Omental fat pad (tissue), 4 donors: ENCODE measurements at places on chromosomes 4 and X.
A peak's percentile ranks its signal among the peaks of the same experiment; 100 is the strongest.

DNA sequence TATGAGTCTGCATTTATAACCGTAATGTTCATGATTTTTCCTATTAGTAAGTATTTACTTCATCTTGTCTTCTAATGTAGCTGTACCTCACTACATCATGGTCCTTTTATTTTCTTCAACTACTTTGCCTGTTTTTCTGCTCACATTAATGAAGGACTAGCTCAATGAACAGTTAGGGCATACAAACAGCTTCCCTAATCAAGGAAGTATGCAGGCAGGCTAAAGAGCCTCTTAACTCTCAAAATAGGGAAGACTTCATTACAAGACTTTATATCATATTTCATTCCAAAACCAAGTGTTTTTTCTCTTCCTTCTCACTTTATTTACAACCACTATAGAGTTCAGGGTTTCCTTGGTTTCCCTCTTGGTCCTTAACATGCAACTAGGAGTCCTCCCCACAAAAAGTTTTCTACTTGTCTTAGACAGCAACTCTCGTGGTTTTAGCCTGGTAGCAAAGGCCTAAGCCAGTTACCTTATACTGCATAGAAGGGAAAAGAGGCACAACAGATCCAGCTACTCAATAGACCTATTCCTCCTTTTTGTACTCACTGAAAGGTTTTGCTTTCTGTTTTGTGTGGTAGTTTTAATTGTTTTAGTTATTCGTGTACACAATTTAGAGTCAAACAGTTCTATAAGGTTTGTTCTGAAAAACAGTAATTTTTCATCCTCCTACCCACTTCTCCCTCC is 40.8 kb downstream of the SMIM14 start:
- DNase-seq = no peak

DNA sequence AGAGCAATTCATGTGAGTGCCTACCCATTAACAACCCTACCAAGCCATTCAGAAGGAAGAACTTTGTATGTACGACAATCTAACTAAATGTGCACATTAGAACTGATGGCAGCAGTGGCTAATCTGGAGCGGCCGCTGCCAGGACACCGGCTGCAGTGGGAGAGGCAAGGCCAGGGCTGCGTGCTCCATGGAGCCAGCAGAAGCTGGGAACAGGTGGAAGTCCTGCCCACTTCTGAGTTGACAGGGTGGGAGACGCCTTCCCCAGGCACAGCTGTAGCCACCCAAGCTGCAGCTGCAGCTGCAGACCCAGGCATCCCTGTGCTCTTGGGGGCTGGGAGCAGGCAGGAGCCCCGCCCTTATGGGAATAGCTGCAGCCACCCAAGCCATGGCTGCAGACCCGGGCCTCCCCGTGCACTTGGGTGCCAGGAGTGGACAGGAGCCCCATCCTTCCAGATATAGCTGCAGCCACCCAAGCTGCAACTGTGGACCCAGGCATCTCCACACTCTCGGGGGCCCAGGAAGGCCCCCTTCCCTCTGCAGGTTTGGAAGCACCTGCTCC is 79.1 kb upstream of the DDX60 start:
- no peak for DNase-seq

DNA sequence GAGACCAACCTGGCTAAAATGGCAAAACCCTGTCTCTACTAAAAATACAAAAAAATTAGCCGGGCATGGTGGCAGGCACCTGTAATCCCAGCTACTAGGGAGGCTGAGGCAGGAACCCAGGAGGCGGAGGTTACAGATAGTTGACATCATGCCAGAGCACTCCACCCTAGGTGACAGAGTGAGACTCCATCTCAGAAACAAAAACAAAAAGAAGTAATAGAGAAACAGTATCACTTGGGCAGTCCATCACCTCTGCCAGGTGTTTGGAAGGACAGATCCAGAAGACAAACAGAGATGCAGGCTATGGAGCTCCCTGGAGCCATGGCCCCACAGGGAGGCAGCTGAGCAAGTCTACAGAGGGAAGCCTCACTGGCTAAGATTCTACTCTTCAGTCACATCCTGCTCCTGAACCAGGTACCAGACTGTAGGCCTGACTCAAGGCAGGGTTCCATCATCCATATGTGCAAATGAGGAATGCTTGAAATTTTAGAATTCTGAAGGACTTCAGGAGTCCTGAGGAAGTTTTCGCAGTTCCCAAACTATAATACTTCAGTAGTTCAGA is 81.4 kb upstream of the CPEB2 start:
- no peak for DNase-seq

GRCh38 chrX:73851014-73852009 is 288.3 kb downstream of the CHIC1 start:
- peak; percentile 54 for DNase-seq

- DNase-seq = no peak
Observed at GRCh38 chr4:179095585-179096221, 1653.5 kb upstream of the AGA start.

DNA sequence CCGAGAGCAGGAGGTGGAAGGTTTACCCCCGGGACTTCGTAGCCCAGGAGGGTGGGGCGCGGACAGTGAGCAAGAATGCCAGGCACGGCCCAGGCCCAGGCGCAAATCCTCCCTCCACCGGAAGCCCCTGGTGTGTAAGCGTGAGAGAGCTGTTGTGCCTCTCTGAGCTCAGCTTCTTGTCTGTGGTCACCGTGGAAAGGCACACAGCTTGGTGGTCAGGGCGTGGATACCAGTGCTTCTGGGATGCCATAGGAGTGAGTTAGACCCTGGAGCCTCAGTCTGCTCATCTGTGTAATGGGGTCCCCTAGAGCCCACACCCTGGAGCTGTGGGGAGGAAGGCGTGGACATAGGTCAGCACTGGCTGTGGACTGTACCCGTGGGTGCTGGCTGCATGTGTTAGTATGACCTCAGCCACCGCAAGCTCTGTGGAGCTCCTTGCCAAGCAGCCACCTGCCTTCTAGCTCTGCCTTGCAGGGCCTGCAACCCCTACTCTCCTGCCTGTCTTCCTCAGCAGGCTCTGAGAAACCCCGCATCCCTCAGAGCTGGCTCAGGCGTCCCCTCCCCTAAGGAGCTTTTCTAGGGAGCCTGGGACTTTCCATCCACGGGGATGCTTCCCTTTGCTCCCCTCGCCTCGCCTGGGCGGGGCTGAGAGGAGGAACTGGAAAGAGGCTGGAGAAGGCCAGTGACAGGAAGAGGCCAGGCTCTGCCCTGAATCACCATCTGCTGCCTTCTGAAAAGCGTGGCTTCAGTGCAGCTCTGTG is 28.0 kb upstream of the AFAP1 start:
- DNase-seq = no peak

DNA sequence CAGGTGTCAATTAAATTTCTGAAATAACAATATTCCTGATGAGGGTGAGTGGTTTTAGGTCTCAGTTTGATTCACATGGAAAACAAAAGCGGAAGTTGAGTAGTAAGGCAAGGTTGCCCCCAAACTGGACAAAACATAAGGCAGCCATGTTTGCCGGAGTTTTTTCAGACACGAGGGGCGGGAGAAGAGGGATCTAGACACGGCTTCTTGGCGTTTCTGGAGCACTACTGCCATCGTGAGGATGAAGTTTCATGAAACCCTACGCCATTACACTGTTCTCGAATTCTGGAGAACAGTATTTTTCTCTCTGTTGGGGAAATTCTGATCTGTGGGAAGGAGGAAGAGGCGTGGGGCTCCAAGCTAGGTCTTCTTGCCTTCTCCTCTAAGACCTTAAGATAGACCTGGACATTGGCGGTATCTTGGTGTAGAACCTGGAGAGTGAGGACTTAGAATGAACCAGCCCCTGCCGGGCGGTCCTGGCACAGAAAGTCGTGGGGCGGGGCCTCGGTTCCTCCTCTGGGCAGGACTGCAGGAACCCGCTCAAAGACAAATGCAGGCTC is 160.3 kb downstream of the OR13H1 start:
- DNase-seq = peak; percentile 99

DNA sequence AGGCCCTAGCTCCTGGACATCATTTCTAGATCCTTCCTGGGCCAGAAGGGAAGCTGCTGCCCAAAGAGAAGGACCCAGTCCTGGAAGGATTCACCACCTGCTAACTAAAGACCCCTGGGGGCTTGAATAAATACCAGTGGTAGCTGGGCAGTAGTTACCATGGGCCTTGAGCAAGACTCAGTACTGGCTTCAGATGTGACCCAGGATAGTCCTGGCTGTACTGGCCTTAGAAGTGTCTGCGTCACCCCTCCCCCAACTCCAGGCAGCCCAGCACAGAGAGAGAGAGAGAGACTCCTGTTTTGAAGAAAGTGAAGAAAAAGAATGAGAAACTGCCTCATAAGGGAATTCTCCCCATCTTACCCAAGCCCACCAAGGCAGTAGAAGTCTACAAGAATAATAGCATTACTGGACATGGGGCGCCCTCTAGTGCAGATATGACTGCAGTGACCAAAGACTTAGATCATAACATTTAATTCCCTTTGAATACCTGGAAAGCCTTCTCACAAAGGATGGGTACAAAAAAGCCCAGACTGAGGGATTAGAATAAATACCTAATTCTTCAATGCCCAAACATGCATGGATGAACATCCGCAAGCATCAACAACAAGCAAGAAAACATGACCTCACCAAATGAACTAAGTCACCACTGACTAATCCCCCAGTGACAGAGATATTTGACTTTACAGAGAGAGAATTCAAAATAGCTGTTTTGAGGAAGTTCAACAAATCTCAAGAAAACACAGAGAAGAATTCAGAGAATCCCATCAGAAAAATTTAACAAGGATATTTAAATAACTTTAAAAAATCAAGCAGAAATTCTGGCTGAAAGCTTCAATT is 171.8 kb downstream of the HNRNPD start:
- DNase-seq = no peak

GRCh38 chrX:66018585-66019309 is 21.1 kb downstream of the VSIG4 start:
- no peak for DNase-seq

DNA sequence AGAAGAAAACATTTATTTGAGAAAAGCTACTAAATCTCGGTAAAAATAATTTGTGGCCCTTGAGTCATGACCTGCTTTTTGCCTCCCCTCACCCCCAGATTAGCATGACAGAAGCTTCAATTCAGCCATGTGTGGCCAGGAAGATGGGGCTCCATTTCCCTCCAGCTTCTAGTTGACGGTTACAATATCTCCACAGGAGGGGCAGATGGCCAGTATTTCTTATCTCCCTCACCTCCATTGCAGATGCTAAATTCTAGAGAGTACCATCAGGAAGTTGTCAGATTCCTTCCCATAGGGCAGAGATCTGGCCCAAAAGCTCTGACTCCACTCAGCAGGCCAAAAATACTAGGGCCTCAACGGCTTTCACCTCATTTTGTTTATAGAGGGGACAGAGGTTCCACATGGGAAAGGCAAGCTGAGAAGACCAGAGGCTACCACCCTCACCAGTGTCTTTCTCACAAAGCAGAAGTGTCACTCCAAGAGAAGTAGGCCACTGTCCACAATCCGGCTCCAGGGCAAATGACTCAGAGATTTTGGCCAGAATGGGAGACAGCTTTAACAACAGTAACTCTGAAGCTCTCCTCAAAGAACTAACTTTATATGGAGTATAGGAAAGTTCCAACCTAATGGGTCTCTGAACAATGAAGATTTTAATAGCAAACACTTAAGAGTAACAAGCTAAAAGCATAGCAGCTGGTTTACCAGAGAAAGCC is 108.3 kb downstream of the TBC1D19 start:
- DNase-seq = no peak

- DNase-seq = no peak
Observed at GRCh38 chr4:47876310-47876709, 38.1 kb downstream of the NFXL1 start.

DNA sequence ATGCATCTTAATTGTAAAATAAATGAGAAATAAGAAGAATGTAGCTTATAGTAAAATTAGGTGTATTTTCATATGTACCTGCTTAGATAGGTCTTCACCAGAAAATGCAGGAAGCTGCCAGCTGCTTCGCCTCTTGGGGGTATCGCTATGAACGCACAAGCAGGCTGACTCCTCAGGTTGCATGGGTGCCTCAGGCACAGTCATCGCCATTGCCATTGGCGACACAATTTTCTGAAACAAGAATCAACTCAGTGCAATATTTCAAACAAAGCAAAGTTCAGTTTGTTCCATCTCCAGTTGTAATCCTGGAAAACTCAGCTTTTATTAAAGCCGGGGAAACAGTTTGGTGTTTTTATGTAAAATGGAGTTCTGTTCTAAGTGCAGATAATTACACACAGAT is 29.7 kb downstream of the STOX2 start:
- no peak for DNase-seq

DNA sequence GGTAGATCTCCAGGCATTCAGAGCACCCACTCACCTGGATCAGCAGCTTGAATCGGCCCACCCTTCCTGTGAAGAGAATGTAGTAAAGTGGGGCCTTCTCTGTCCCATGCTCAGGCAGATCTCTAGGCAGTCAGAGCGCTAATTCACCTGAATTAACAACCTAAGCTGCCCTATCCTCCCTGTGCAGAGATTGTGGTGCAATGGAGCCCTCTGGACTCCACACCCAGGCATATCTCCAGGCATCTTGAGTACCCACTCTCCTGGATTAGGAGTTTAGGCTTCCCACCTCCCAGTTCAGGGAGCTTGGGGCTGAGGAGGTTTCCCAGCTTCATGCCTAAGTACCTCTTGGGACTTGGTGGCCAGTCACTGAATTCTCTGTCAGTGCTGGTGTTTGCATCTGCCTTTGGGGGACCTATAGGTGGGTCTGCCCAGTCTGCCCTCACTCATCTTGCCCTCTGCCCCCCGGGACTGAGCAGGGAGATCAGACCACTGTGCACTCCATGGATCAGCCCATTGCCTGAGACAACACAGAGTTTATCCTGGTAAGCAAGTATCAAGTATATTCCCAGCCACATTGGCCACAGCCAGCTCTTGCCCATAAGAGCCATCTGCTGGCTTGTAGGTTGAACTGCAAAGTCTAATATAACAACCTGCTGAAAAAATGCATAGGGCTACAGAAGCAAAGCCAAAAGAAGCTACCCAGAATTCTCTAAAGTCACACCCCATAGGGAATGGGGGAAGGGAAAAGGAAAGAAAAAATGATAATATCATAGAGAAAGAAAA is 372.9 kb downstream of the KLHL13 start:
- no peak for DNase-seq

- no peak for DNase-seq
Observed at GRCh38 chrX:143461606-143462005, 55.7 kb downstream of the SPANXN3 start.

DNA sequence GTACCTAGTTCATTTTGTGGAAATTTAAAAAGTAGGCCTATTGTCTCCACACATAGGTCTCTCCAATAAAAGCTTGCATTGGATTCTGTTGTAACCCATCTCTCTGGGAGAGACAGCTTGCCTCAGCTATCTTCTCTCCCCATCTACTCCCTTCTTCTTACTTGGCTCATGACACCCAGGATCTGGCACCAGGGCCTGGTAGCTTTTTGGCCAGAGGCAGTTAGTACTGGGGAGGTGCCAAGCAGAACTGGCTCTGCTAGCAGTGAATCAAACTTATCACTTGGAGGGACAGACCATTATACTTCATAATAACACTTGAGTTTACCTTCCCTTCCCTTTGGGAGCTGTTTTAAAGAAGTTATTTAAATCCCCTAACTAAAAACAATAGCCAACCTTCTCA is 31.8 kb downstream of the PLAC1 start:
- DNase-seq = no peak

DNA sequence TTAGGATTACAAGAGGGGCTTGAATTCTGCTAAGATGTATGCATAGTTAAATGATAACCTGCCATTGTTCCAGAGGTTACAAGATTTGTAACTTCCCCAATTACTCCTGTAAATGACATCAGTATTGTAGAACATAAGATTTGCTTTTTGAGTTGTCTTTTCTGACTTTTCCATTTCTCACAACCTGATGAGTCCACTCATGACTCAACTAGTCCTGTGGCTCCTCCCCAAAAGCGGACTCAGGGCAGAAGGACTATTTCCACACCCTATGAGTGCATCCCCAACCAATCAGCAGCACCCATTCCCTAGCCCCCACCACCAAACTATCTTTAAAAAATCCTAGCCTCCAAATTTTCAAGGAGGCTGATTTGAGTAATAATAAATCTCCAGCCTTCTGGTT is 54.7 kb downstream of the HOPX start:
- no peak for DNase-seq
